Stimulated activated naive CD8-positive, alpha-beta T cell treated with anti-CD3 and anti-CD28 coated beads, Interleukin-15, Interleukin-2, amounts not matched to agents 100 U/mL and 50 U/mL, for 24 hours (primary cell): ENCODE measurements at places on chromosomes 2 and 18.

DNA sequence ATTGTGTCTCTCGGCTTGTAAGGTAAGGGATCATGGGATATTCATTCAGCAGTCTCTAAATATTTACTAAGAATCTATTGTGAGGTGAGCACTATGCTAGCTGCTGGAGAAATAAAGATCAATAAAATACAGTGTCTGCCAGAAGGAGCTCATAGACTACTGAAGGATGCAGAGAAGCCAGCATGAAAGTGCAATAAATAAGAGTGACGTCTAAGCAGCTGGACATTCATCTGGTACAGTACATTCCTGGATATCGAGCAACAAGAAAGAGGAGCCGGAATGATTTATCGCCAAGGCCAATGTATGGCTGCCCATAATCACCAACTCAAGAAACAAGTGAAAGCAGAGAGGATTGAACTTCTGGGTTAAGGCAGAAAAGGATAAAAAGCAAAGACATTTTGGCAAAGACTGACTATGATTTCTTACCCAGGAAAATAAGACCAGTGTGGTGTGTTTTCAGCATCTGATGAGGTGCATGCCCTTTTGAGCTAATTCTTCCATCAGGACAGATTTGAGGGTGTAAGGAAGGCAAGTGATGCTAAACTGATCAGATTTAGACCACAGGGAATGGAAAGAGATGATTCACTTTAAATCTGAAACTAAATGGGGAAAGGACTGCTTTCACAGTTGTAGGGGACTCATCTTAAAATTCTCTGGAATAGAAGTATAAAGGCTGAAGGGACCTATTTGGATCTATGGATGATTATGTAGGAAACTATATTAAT is 18.7 kb upstream of the LMAN1 start:
- no peak for DNase-seq

GRCh38 chr18:49061239-49061990 is 110.7 kb upstream of the SMAD7 start:
- DNase-seq: no peak

DNA sequence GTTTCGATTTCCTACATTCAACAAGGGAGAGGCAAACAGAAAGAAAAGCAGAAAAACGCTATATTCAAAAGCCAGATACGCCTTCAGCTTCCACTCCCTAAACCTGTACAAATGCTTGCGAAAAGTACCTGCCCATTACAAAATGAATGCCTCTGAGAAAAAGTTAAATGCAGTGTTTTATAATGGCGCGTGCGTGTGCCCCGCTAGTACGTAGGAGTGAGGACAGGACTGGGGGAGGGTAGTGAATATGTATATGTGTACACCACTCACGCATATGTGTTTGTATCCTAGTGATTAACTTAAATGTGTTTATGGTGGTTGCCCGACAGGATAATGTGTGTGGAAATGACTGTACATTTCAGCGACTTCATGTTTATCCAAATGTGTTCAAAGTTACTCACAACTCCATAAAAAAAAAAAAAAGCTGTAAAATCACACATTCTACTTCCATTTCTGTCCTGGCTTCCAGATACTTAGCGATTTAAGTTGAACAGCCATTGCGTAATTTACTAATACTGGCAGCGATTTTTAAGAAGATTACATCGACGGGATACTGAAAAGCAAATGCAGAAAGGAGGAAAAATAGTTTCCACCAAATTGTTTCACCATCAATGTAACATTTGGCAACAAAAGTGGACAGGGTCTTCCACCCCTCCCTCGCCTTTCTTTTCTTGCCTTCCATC is 1.3 kb downstream of the NEUROD1 start:
- no peak for DNase-seq

- DNase-seq: no peak
These were observed 246.8 kb downstream of the TMEM182 start for GRCh38 chr2:103008586-103008985.

DNA sequence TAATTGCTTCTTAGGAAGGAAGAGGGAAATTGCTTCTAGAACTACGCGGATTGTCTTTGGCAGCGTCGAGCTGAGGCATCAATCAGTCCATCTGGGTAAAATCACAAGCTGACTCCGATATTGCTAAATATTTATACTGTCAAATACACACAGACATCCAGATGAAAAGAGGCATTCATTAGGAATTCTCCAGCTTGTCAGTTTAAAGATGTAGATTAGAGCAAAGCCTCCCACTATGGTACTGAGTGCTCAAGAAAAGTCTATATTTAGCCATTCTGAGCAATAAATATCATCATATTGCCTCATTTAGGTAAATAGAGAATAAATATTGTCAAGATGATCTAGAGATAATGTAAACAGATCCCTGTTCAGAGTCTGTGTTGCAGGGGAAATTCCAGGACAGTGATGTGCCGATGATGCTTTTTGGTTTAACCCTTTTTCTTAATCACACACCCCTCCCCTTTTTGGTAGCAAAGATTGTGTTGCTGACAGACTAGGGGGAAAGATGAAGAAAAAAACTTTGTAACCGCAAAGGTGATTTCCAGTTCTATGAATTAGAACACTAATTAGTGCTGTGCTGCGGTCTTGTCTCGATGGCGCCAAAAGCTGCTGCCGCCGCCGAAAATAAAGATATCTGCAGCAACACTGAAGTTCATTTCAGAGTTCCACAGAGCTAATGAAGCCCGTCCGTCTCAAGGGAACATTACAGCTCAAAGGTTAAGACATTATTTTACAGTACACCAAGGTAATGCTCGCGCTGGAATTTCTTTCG is 171.8 kb downstream of the PTGR3 start:
- DNase-seq: no peak

- DNase-seq: no peak
These were observed 20.0 kb upstream of the MTCL1 start for GRCh38 chr18:8685141-8685913.

- DNase-seq: no peak
These were observed 186.4 kb downstream of the ANAPC1 start for GRCh38 chr2:111697560-111697959.
